Thymus (tissue), 14 donors: ENCODE measurements at places on chromosomes 3 and 15. TPM values are rescaled to one million over a fixed set of nuclear protein-coding genes. Genes with fewer than 3 reads are reported as not detected.
A peak's percentile ranks its signal among the peaks of the same experiment; 100 is the strongest.

Gene RPUSD3
- total RNA-seq: 25.0 TPM

Gene FGD5
- 2.0 TPM for total RNA-seq

- DNase-seq: no peak
Observed at GRCh38 chr3:168738527-168739325, 643.0 kb upstream of the GOLIM4 start.

DNA sequence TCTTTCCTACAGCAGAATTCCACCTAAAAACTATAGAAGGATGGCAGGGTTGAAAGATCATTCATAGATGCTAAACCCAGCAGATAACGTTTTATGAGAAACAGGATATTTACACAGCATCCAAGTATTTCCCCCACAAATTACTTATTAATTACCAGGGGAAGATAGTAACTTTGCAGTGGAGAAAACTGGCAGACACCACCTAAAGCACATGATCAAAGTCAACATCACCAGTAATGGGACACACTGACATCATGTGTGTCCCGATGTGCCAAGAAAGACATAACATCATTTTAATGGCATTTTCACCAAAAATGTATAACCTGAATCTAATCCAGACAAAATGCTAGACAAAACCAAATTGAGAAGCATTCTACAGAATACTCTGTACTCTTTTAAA, 220.4 kb upstream of the THBS1 start:
- no peak for DNase-seq

DNA sequence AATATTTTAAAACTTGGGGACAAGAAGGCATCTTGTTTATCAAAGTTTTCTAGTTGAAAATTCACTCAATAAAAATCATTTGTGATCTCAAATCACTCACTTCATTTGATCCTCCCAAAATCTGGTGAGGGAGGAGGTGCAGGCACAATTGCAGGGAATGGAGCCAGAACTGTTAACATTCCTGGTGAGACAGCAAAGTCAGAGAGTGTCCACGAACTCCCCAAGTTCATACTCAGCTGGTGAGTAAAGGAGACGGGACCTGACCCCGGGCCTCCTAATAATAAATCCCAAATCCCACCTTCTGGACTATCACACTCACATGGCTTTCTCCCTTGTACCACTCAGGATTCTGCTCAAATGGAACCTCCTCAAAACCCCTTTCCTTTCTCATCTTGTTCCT, 252.3 kb upstream of the LRTM1 start:
- DNase-seq: no peak

DNA sequence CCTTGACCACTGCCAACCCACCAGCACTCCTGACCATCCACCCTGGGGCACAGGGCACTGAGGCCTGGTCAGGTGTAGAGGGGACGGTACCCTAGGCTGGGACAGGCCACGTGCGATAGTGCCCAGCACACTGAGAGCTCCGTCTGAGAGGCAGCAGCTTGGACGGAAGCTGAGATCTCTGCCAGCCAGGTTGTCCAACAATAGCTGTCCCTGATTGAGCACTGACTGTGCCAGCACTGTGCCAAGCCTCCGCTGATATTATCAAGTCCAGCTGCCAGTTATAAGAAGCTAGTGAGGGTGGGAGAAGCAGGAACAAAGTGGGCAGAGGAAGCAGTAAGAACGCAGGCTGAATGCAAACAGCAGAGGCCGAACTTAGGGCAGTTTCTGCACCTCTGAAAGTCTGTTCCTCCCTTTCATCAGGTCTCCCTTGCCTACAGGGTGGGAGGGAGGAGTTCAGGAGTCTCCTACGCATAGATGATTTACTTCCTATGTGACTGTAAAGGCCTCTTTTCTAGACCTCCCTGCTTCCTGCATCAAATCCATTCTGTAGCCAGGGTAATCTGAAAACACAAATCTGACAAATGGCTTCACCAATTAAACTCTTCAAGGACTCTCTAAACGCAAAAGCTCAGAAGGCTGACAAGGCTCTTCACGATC, 29.7 kb downstream of the MRPS11 start:
- no peak for DNase-seq

DNA sequence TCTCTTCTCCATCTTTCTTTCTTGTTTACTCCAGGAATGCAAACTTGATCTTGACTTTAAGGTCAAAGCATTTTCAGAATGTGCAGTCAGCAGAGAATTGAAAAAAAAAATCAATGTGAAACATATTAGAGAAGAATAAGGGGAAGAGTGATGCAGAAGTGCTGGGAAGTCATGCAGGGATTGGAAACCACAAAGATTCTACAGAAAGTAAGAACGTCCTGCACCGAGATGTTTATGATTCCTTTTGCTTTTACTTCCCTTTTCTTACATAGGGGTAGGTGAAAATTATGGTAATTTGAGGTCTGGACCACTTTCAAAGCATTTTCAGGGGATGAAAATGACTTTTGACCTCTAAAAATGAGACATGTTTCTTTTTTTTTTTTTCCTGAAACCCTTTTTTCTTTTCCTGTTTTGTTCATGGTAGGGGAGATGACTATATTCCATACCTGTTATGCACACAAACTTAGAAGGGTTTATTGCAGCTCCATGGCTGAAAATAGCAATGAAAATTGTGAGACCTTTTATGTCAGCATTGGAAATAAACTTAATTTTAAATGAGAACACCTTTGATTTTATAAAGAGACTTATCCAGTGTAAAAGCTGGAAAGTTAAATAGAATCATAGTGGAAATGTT, 623.5 kb upstream of the TBL1XR1 start:
- DNase-seq: no peak

GRCh38 chr3:152128356-152128755, 140.4 kb upstream of the MBNL1 start:
- DNase-seq: no peak

Gene NTRK3
- 0.57 TPM for total RNA-seq

Gene PTX3
- total RNA-seq: 1.2 TPM

Gene SNTN
- total RNA-seq: not detected

DNA sequence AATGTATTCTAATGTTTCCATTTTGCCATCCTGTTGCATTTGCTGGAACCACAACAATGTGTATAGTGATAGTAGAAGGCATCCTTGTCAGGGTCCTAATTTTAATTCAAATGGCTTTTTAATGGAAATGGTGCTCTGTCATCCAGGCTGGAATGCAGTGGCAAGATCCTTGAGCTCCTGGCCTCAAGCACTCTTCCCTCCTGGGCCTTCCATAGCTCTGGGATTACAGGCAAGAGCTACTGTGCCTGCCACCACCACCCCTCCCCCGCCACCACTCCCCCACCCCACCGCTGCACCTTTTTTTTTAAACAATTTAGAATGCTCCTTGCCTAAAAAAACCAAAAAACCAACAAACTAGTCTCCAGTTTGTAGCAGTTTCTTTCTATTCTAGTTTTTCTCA, 15.2 kb upstream of the IQCF6 start:
- no peak for DNase-seq

GRCh38 chr3:63309768-63310167, 31.7 kb downstream of the SYNPR start:
- DNase-seq: no peak

- no peak for DNase-seq
Observed at GRCh38 chr15:87537295-87537694, 719.2 kb downstream of the NTRK3 start.

Gene NT5DC2
- total RNA-seq: 18.1 TPM

DNA sequence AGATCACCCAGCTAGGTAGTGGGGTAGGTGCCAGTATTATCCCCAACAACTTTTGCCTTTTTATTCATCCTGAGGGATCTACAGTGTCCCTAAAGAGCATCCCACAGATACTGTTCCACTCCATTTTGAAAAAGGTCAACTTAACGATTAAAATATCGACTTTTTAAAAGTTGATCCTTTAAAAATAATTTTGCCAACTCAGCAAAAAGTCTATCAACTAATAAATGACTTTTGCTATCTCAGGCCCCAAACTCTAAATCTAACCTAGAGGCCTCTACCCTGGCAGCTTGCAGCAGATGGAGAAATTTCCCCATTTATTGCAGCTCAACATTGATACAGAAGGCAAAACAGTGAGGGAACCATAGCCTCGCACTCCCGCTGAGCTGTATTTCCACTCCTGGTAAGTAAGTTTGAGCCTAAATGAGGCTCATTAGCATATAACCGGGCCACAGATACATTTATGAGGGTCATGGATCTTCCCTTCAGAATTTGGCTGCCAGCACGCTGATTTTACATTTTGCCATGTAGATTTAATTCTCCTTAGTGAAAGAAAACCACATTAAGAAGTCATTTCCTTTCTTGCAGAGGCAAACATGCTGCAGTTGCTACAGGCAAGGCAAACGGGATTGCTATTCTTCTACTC, 704.1 kb upstream of the CFAP20DC start:
- no peak for DNase-seq

- peak; percentile 28 for DNase-seq
Observed at GRCh38 chr3:193788189-193788991, 195.4 kb downstream of the OPA1 start.

Gene IL20RB
- total RNA-seq: 0.94 TPM

DNA sequence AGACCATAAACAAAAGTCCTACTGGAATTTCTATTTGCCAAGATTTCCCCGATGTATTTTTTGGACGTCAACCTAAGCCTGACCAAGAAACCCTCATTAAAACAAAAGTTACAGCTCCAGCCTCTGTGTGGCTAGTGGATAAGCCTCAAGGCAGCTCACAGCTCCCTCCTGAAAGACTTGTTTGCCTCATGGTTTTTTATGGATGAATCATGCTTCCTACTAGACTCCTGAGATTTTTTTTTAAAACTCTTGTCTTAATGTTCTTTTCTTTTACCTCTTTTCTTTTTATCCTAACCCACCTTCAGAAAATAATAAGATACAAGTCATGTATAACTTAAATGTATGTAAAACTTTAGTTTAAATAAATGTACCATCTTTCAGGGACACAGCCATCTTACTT, 52.4 kb downstream of the SUCNR1 start:
- DNase-seq: no peak

Gene CEMIP
- 0.28 TPM for total RNA-seq

DNA sequence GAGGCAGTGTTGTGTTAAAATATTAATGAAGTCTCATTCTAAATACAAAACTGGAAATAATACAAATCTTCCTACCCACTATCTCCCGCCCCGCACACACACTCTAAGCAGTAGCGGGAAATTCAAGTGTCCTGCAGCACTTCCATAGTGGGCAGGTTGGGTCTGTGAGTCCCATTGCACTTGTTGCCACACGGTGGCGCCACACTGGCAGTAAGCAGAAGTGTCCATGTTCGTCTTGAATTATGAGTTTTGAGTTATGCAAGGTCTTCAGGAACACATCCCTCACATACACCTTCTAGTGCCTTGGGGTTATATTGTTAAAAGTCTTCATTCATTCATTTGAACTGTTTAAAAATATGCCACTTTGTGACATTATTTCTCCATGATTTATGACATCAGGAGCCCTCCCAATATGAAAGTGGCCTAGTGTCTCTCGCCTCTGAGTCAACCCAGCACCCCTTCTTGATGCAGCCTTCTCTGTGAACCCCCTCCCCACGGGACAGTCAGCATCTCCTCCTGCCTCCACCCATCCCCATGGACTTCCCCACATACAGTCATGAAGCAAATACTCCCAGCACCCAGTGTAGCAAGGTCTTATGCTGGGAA, 17.6 kb upstream of the CCDC174 start:
- no peak for DNase-seq

- no peak for DNase-seq
Observed at GRCh38 chr15:66496951-66497501, 536 bp downstream of the SNAPC5 start.

- DNase-seq: no peak
Observed at GRCh38 chr3:187896646-187897045, 151.4 kb upstream of the BCL6 start.

DNA sequence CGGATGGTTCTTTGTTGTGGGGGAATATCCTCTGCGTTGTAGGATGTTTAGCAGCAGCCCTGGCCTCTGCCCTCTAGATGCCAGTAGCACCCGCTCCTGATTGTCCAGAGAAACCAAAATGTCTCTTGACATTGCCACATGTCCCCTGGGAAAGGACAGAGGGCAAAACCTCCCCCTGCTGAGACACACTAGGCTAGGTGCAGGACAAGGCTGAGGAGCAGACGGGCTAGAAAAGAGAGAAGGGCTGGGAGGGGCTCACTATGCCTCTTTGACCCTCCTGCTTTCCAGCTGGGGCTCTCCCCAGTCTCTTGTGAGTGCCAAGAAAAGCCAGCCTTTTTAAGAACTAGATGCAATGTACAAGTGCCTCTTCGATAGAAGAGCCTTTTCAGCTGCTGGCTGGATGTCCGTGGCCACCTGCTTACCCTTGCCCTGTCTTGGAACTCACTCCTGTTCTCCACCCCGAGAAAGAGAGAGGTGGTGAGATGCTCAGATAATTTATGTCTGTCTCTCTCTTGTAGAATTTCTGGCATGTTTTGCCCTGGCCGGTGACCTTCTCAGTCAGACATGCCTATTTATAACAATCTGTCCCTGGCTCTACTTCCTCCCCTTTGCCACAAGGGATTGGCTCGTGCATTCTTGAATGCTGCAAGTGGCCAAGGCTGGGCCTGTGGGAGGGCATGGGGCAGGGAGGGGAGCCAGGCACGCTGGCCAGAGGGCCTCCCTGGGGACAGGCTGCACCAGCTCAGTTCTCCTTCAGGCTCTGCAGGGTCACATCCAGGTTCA, 142.6 kb downstream of the RPLP1 start:
- no peak for DNase-seq

- DNase-seq: no peak
Observed at GRCh38 chr3:105862217-105862616, 6.6 kb downstream of the CBLB start.

Gene NR2E3
- total RNA-seq: 0.05 TPM

Gene MESP2
- total RNA-seq: 0.19 TPM

GRCh38 chr3:140187656-140188221, 252.8 kb downstream of the CLSTN2 start:
- DNase-seq: no peak

Gene CYP1A2
- not detected for total RNA-seq

DNA sequence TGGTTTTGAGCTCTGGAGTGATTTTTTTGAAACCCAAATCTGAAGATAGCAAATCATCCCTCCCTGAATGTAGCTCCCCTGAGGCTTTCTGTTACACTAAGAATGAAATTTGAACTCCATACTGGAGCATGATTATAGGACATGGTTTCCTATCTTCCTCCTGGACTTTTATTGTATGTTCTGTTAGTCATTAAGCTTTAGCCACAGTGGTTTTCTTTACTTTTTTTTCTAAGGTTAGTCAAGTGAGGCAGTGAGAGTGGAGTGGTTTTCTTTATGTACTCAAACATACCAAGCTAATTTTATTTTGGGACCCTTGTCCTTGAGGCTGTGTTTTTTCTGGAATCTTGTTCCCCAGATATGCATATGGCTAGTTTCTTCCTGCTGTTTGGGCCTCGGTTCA, 55.2 kb upstream of the FRMD4B start:
- no peak for DNase-seq
